Stimulated activated CD8-positive, alpha-beta memory T cell treated with anti-CD3 and anti-CD28 coated beads, Interleukin-7, amount 100 ng/mL, for 4 hours (primary cell): ENCODE measurements at places on chromosomes 2 and 18.

GRCh38 chr18:9838144-9838877, 47.5 kb upstream of the TXNDC2 start:
- no peak for DNase-seq

DNA sequence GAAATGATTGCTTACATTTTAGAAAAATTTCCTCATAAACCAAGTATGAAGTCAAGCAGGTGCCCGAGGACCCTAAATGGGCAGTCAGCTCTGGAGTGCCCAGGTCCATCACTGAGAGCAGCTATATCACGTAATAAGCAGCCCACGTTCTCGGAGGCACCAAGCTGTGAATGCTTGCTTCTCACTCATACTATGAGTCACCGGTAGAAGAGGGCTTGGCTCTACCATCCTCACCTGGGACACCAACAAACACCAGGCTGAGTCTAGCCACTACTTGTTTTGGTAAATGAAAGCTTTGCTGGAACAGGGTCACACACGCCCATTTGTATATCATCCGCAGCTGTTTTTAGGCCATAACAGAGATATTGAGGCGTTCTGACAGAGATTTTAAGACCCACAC, 207.5 kb downstream of the SEPTIN10 start:
- DNase-seq: no peak

DNA sequence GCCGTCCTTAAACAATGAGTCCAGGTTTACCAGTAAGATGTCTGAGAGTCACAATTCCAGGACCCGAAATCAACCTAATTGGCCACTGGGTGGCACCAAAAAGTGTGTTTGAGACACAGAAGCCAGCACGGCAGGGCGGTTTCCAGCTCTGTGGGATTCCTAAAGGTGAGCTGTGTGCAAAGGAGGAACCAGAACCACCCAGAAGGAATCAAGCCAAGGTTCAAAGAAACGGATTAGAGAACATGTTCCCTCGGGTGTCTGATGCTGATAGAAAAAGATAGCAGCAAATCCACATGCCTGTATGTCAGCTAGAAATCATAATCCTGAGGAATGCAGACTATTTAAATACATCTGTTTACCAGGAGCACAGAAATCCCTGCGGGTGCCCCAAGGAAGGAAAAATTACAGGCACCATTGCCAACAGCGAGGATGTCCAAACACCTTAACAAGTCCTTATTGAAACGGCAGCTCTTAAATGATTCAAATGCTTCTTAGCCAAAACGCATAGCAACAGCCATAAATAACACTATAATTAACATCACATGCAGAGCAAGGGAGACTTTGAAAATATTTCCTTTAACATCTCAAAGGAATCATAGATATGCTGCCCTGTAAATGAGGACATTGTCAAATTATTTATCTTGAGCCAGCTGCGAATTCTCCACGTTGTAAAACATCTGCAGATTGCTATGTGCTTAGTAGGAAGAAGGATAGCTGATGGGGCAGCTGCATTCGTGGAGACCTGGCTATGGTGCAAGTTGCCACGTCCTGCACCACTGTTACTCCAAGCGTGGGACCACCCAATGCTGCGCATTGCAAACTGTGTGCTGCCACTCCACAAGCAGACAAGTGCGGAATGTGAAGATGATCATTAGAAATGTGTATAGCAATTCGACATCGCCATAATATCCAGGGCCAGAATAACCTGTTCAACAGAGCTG, 318.7 kb upstream of the NCKAP5 start:
- peak; percentile 8 for DNase-seq

DNA sequence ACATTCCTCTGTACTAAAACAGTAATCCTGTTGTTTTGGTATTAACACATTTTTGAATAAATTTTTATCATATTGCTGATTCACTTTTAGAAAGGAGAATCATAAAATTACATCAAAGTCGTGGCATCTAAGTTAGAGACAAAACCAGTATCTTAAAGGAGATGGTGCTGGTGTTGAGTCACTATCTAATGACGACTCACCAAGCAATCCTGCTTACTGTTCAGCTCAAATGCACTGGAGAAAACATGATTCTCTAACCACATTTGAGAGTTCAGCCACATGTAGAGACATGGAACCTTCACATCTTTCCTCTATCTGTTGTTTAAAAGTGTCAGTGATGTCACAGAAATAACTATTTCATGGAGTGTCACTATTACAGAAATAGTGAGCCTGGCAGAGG, 473.8 kb downstream of the TGIF1 start:
- DNase-seq: no peak

DNA sequence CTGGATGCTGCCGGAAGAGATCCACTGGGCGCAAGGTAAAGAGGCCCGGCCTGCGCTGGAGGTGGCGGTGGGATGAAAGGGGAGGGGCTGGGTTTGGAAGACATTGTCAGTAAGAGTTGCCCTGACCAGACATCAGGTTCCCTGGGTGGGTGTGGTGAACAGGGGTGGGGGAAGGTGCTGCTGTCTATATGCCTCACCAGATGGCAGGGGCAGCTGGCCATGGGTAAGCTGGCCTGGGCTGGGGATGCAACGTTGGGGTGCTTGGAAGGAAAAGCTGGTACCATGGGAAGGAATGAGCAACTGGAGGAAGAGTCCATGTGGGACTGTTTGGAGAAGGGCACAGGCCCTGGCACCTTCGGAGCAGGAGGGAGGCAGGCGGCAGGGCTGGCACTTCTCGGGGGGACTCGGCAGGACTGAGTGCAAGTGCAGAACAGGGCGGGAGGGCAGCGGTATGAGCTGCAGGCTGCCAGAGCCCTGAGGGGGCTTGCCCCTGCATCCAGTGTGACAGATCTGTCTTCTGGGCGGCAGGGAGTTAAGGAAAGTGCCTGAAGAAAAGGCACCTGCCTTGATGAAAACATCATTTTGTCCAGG, 146.4 kb downstream of the DYSF start:
- DNase-seq: no peak

DNA sequence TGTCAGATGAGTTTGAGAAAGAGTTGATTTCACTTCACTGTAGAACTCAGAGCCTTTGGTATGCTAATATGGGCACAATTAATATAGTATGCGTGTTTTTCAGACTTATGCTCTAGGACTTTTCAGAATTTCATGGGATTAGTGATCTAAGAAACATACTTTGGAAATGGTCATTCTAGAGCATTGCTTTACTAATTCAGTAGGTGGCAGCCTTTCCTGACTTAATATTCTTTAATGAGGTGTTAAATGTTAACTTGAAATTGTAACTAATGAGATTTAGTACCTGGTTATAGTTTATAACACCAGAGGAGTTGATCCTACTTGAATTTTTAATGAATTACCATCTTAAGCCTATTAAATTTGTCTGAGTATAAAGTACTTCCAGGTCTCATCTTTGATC, 28.4 kb downstream of the ACTR2 start:
- DNase-seq: no peak

DNA sequence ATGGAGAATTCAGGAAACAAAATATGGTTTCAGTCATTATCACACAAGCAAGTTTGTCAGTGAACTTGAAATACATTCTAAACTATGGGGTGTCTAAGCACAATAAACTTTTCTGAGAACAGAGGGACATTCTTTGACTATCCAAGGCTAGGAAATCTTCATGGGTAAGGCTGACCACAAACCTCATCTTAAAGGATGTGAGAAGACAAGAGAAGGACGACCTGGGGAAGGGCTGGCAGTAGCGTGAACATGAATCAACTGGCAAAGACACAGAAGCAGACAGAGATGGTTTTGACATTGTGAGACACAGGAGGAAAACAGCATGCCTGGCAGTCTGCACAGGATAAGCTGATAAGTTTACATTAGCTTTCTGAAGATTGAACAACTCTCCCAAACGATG, 752.4 kb upstream of the SLC8A1 start:
- DNase-seq: no peak

GRCh38 chr18:13003466-13003896, 12.3 kb downstream of the CEP192 start:
- DNase-seq: no peak

DNA sequence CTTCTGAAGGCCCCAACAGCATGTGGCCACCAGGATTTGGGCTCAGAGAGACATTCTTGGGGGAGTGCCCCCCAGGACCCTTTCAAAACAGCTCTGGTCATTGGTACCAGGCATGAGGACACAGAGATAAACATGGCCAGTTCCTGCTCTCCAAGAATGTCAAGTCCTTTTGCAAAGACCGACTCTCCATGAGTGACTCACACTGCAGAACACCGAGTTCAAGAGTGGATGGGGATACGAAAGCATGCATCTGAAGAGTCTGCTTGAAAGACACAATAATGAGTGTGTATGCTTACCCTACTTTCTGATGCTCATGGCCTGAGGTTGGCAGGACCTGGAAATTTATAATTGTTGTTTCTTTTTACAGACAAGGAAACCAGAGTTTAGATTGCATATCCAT, 450.6 kb downstream of the TSN start:
- DNase-seq: no peak

DNA sequence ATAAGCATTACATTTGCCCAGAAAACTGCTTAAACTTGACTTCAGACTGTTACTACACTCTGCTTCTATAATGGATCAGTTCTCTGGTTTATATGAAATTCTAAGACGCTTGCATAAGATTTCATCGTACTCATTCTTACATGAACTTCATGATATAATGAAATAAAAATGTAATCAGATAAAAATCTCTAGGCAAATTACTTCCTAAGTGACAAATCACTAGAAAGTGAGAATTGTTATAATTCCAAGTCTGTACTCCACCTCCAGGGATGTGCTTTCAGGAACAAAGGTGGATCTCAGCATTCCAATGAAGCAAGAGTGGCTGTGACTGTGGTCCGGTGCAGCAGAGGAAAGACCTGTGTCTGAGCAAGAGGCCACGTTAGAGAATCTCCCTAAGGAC, 226.2 kb downstream of the PIEZO2 start:
- DNase-seq: no peak
